ENCODE measurements at places on chromosomes 12 and 14.

DNA sequence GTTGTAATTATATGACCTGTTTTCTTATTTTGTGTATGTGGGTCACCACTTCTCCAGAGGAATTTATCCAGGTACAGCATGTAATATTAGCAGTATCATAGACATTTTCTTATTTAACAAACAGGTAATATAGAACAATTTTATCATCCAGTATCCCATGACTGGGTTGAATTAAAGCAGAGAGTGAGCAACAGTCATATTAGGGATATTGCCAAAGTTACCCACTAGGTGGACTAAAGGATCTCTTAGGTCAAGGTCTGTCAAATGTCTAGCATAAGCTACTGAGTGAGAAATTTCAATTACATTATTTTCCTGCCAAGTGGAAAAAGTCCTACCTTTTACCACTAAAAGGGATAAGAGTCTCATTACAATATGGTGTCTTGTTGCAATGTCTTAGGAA is 62.1 kb upstream of the TRIM9 start:
- no peak for DNase-seq

DNA sequence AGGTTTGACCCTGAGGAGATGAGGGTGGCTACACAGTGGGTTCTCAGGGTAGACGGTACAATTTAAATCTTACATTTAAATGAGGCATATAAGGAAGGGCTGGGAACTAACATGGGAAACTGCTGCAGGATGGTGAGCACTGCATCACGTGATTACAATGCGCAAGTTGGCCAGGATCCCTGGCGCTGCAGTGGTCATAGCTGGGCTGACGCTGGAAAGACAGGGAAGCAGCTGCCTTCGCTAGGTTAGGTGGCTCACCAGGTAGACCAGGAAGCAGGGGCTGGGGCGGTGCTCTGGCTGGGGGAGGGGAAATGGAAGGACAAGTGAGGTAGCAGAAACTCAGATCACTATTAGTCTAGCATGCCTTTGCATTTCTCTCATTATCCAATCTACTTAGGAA is 149.9 kb downstream of the FOXN3 start:
- no peak for DNase-seq

DNA sequence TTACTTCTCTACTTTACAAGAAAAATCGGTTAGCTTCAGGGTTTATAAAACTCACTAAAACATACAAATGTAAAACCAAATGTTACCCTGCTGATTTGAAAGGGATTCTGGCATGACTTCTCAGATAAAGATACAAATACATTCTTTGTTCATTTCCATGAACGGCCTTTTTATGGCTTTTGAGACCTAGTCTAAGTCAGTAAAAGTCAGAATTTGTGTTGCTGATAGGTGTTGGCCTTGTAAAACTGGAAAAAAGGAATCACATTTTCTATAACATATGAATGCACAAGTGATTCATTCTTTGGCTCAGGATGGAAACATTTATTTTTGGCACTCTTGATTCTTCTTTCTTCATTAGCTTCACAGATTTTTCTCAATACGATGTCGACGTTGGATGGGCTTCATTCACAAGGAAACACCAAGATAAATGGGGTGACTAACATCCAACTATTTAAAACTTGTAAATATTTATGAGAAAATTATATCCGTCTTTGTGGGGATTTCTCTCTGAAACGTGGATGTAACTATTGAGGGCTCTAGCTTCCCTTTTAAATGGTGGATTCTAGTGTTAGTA is 27.0 kb upstream of the CPM start:
- DNase-seq: no peak

- DNase-seq: no peak
Observed at GRCh38 chr12:114395233-114395632, 10.7 kb downstream of the TBX5 start.

GRCh38 chr12:115474539-115475353 is 790.8 kb upstream of the TBX3 start:
- DNase-seq: no peak

GRCh38 chr12:47901063-47901717 is 3.6 kb downstream of the VDR start:
- no peak for DNase-seq

- peak; percentile 82 for DNase-seq
Observed at GRCh38 chr12:19382111-19382526, 57.2 kb upstream of the AEBP2 start.

- DNase-seq: peak; percentile 76
Observed at GRCh38 chr12:46562625-46563225, 190.2 kb upstream of the SLC38A2 start.

DNA sequence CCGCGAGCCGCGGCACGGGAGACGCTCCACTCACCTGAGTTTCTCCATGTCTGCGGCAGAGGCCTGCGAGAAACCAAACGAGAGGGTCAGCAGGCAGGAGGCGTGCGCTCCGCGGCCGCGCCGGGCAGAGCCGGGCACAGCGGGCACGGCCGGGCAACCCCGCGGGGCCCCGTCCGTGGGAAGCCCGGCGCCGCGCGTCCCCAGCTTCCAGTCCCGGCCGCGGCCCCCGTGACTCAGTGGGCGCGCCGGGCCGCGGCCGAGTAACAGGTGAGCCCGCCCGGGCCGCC is 19.4 kb downstream of the BEGAIN start:
- no peak for DNase-seq

GRCh38 chr12:7155471-7156034 is 25.4 kb downstream of the CLSTN3 start:
- no peak for DNase-seq

DNA sequence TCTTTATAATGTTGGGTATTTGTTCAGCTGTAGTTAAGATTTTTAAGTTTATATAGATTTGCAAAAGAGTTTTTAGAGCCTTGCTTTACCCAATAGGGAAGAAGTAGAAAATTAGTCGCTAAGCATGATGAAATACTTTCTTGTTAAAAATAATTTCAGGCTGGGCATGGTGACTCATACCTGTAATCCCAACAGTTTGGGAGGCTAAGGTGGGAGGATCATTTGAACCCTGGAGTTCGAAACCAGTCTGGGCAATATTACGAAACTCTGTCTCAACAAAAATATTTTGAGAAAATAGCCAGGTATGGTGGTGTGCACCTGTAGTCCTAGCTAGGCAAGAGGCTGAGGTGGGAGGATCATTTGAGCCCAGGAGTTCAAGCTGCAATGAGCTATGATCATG is 18.7 kb upstream of the SCFD1 start:
- no peak for DNase-seq

DNA sequence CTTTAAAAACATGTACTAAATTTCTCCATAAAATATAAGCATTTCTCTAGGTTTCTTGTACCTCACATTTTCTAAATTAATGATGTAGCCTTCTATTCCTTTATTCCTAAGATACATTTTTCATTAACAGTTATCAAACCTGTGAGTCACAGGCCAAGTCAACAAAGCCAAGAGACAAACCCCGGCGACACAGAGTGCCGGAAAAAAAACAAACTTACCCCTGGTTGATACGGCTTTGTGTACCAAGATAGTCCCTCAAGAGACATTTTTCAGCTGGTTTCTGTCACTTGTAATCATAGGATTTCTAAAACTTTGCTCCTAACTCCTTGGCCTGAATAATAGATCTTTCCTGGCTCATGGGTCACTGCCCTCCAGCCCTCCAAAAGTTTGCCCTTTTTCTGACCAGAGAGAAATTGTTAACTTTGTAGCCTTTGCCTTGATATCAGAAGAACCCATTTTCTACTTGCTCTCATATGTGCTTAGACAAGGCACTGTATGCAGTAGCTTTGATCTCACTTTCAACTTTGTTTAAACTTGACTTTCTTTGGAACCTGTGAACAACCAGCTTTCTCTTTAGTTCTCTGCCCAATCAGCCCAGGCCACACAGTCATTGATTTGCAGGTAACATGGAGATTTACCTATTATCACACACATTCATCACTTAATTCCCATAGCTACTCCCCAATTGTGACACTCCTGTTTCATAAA is 172.2 kb downstream of the PRKD1 start:
- no peak for DNase-seq
